Tibial nerve (tissue), 4 donors: ENCODE measurements at places on chromosomes 3 and 15. TPM values are rescaled to one million over a fixed set of nuclear protein-coding genes. Genes with fewer than 3 reads are reported as not detected.

- no peak for DNase-seq
Observed at GRCh38 chr3:108718454-108718853, 38.8 kb downstream of the RETNLB start.

TERC gene
- total RNA-seq: 167 TPM

TMEM42 gene
- 40.4 TPM for total RNA-seq

ISY1 gene
- 14.1 TPM for total RNA-seq

- DNase-seq: no peak
Observed at GRCh38 chr15:89244574-89244903, 760 bp downstream of the FANCI start.
